ENCODE measurements at places on chromosomes 13 and 19.

GRCh38 chr13:23656637-23657371, 86.6 kb downstream of the TNFRSF19 start:
- DNase-seq, result peak; percentile 81

GRCh38 chr19:6068711-6069110, 41.6 kb downstream of the RFX2 start:
- DNase-seq, result no peak

GRCh38 chr19:53088091-53088490, 15.1 kb downstream of the ZNF160 start:
- no peak for DNase-seq

- DNase-seq, result no peak
Measured at GRCh38 chr13:43626994-43627393, 159.8 kb downstream of the ENOX1 start.

- DNase-seq, result no peak
Measured at GRCh38 chr19:49896863-49897621, at the start of gene IL4I1. IL4I1 (minus strand) TSS chr19:49896887; CDS start chr19:49896160, 727 bp downstream.

DNA sequence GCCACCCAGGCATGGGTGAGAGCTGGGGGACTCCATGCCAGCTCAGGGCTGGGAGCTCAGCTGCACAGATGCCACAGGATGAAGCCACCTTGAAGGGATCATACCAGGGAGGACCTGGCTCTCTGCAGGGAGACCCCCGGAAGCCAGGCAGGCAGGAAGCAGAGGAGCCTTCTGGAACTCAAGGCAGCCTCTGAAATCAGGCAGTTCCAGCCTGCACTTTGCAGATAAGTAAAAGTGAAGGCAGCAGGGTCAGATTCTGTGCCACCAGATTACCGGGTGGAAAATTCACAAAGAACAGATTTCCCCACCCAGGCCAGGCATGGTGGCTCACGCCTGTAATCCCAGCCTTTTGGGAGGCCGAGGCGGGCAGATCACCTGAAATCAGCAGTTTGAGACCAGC, 2.5 kb downstream of the TMEM259 start:
- no peak for DNase-seq

- DNase-seq, result peak; percentile 43
Measured at GRCh38 chr13:19726611-19727010, 56.1 kb downstream of the PSPC1 start.

Data from osteoblast (primary cell).